ENCODE measurements at places on chromosomes 5 and 9.

DNA sequence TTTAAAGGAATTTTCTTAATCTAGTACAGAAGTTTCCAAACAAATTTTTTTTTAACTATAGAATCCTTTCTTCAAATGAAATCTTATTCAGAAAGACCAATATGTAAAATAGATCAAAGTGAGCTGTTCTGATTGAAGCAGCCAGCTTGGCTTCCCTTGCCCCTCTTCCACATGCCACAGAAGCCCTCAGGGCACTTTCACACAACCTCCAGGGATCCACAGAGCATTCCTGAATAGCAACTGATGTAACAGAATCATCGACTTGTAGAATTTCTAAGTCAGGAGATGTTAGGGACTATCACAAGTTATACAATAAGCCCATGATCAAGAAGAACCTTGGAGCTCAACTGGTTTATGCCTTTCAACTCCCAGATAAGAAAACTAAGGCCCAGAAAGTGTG is 427.8 kb upstream of the C9orf72 start:
- no peak for DNase-seq

GRCh38 chr9:132739710-132740310 is 69.5 kb downstream of the GTF3C4 start:
- no peak for DNase-seq

DNA sequence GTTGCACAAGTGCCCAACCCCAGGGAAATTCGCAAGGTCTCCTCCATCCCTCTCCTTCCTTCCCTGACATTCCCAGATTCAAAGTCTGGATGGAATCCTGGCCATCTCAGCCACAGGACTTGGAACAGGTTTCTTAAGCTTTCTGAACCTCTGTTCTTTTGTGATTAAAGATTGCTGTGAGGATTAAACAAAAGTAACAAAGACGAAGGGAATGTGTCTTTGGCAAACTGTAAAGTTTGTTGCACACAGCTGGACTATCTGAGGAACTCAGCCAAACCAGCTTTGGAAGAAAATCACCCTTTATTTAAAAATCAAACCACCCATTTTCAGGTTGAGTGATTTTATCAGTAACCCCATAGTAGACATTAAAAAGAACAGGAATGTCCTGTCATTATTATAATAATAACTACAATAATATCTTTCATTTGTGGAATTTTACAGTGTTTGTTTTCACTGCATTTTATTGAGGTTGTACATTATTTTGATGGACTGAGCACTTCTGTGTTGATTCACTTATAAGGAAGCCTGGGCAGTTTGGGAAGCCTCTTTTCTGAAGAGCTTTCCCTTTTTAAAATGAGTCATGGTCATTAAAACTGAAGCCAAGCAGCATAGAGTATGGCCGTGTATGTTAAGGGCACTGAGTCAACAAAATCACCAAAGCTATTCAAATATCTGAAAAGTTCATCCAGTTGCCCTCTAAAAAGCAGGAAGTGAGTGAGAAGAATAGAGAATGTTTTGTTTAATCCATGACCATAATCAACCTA is 310.2 kb downstream of the AGTPBP1 start:
- DNase-seq, result no peak

DNA sequence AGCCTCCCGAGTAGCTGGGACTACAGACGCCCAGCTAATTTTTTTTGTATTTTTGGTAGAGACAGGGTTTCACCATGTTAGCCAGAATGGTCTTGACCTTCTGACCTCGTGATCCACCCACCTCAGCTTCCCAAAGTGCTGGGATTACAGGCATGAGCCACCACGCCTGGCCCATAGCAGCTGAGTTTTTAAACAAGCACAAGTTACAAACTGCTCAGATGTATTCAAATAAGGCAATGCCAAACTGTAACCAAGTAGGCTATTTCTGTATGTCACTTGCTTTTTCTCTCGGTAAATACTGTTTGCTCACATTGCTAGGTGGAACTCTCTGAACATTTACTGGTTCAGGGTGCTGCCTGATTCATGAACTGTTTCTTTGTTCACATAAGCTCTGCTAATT is 799.3 kb upstream of the NUDT12 start:
- DNase-seq, result no peak

DNA sequence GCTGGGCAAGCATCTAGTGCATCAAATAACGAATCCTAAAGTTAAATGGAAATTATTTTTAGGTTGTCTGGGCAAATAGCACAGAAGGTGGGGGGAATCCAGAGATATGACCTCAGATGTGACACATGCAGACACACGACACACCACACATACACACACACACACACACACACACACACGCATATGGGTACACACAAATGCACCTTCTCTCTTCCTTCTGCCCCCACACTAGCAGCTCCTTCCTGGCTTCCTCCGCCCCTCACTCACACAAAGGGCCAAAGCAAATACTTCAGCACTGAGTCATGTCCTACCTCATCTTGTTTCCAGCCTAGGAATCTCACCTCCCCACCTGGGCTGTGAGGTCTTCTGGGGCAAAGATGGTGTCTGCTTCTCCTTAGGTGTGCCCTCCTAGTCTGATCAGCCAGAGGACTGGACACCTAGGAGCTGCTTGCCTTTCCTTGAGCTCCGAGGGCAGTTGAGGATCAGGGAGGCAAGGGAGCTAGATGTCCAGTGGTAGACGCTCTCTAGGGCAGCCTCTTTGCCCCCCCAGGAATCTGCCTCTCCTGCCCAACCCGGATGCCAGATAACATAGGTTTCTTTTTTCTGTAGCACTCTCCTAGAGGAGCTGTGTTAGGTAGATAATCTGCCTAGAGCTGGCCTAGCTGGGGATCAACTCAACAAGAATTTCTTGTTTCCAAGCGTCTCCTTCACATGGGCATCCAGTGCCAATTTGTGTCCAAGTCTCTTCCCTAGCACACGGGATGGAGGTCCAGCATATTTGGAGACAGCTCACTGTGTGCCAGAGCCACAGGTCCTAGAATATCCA is 14.3 kb upstream of the JADE2 start:
- no peak for DNase-seq

- peak; percentile 27 for DNase-seq
These were observed at the start of gene B4GALT7 for GRCh38 chr5:177599731-177600507. Gene B4GALT7, plus strand, starts transcription at chr5:177600132. Its CDS starts 79 bp downstream, at chr5:177600211.

DNA sequence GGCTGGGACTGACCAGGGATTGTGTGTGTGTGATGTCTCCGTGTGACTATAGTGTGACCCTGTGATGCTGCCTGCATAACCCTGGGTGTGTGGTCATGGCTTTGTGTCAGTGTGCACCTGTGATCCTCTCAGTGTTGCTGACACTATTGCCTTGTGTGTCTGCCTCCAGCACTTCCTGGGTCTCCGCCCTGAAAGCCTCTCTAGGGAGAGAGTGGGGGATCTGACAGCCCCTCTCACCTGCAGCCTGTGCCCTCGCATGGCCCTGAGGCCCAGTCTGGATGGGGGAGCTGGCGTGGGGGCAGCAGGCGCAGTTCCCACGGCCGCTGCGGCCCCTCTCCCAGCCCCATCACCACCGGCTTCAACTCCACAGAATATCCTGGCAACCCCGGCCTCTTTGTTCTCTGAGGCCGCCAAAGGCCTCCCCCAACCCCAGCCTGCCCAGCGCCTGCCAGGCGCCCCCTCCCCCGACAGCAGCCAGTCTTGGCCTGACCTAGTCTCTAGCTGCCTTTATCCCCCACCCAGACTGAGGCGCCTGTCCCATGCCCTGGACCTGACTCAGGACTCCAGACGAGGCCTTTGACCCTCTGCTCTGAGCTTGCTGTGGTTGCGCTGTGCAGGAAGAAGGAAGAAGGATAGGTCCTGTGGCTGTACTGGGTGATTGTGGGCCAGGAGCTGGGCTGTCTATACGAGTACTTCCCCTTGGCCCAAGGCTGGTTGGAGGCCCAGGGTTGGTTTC is 38.7 kb downstream of the CXXC5 start:
- DNase-seq, result no peak

GRCh38 chr9:88387552-88388202 is 567 bp upstream of the SPIN1 start:
- no peak for DNase-seq

DNA sequence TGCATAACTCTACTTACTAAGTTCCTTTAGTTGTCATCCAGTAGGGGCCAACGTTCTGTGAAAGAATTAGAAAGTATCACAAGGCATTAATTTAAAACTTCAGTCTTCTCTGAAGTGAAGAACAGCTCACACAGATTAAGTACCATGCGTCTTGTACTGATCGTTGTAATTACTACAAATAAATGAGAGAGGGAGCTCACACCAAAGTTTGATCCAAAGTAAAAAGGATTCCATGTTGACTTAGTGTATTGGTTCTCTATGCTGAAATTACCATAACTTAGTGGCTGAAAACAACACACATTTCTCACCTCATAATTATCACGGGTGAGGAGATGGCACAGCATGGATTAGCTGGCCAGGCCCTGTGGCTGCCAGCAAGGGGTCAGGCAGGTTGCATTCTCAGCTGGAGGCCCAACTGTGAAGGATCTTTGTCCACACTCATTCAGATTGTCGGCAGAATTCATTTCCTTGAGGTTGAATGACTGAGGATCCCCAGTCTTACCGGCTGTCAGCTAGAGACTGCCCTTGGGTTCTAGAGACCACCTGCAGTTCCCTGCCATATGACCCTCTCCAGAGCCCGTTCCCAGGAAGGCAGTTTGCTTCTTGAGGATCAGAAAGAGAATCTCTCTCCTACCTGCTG is 169.1 kb downstream of the YTHDC2 start:
- DNase-seq, result no peak

DNA sequence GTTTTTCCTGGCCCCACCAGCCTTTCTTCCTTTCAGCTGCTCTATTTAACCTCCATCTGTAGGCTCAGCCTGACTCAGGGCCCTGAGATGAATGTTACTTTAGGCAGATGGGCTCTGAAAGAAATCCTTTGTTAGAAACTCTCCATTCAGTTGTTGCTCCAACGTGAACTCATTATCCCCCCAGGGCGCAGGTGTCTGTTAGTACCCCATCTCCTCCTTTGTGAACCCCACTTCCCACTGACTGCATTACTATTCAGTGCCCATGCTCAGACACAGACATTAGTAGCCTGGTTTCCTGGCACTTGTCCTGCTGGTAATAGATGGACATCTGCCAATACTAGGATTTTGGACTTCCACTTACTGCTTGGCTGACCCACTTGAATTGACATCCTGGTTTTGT is 1271.6 kb downstream of the PTPRD start:
- DNase-seq, result peak; percentile 17

DNA sequence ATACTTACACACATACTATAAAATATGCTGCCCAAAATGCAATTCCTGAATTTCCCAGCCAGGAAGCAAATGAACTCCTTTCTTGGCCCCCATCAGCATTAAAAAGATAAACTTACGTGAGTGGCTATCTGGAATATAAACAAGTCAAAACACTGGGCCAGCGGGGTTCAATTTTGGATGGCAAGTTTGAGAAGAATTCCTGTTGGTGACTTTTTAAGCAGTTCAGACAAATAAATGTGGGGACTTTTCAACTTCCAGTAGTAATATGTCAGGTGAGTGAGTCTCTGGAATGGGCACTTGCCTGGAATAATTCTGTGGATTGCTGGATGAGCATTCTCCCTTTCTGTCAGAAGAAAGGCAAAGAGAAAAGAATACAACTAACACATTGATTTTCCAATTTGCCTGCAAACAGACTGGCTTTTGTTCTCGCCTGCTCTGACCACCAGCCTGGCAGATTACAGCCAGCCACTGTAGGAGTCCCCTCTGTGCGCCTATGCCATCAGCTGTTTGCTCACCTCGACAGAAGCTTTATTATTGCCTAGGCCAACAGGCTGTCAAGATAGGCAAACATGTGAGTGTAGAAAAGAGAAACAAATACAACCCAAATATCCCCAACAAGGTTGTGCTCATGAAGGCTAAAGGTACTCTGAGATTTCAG is 78.6 kb downstream of the MRPS27 start:
- DNase-seq, result peak; percentile 12

Measured in NCI-H1930 (cell line).